NCI-H2029 treated with DMSO at 0.1 percent for 48 hours (cell line): ENCODE measurements at places on chromosomes 4 and X.

DNA sequence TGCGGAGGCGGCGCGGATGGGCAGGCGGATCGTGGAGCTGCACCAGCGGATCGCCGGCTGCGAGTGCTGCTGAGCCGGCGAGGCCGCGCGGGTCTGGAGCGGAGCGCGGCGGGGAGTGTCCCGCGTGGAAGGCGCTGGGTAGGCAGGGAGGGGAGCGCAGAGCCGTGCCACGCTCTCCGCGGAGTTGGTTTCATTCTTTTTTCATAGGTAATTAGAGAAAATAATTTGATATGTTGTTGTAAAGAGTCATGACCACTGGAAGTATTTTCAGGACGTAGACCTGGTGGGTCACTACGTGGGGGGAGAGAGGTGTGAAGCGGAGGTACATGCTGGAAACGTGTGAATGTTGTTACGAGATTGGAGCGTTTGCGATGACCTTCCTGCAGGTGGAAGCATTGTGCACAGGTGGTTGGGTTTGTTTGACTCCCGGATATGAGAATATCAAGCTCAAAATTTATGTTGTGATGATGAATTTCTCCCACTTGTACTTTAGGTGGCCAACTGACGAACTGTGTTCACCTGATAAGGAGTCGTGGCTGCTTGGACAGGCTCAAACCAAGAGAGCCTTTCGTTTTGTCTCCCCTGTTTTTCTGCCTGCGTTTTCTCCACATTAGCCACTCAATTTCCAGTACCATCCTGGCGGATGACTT, 19.1 kb upstream of the S100P start:
- no peak for DNase-seq

GRCh38 chrX:50877310-50877709, 33.2 kb upstream of the BMP15 start:
- DNase-seq = no peak

DNA sequence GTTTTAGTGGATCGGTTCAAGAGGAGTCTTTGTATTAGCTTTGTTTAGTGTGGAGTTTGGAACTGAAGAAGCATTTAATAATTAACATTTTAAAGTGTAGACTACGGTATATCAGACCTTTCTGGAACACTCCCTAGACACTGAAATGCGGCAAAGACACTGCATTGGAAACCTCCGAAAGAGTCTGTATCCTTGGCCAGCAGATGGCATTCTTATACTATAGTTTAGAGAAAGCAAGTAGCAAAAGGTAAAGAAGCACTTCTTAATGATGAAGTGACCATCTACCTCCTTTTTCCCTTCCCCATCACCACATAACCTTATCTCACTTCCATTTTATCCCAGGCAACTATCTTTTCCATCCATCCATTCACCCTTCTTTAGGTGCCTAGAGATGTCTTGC, 7.6 kb downstream of the FABP2 start:
- no peak for DNase-seq

- no peak for DNase-seq
Measured at GRCh38 chr4:114087596-114088230, 108.3 kb upstream of the ARSJ start.

GRCh38 chrX:155534800-155535199, 76.4 kb upstream of the F8A3 start:
- no peak for DNase-seq

DNA sequence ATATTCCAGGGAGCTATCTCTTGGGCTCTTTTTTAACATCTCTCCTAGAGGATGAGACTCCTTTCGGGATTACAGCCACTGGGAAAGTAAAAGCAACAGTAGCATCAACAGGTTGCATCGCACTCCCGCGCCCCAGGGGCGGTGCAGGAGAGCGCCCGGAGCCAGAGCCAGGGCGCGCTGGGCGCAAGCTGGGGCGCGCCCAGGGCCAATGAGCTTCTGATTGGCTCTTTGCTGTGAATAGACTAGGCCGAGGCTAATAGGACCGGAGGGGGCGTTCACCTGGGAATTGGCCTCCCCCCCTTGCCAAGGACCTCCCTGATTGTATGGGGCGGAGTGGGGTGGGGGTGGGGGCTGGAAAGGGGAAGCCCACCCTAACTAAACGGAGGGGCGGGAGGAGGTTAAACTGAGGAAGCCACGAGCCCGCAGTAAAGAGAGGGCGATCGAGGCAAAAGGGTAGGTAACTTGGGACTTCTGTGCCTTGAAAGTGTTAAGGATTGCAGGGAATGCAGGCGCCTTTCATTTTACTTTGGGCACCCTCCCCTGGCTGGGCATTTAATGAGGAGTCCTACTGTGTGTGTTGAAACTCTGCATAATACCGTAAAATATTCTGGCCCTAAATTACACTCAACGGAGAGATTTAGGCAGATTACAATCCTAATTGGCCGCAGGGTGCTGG, 1.1 kb upstream of the ATOH1 start:
- no peak for DNase-seq

DNA sequence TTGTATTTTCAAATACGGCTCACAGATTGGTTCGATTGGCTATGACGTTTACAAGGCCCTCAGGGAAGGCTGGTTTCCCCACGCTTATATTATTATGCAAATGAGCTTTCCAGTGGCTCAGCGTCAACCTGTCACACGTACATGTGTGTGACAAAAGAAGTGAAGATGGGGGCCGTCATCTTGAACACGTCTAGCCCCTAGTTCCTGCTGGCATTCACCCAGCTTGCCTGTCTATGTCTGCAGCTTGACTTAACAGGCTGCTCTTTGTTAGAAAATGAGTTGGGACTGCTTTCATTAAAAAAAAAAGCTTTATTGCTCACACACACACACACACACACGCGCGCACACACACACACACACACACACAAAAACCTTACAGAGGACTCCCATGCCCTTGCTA, 283.6 kb upstream of the CTSO start:
- no peak for DNase-seq

DNA sequence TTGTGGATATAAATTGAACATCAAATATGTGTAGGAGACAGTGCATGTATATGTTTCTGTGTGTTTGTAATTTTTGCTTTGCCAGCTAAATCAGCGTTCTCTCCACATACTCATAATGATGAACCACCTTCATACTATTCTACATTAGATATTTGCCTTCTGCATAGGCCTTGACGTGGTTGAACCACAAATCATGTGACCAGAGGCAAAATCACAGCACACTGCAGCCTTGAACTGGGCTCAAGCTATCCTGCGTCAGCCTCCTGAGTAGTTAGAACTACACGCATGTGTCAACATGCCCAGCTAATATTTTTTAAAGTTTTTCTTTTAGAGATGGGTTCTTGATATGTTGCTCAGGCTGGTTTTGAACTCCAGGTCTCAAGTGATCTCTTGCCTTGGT, 9.5 kb downstream of the UBQLN2 start:
- no peak for DNase-seq

DNA sequence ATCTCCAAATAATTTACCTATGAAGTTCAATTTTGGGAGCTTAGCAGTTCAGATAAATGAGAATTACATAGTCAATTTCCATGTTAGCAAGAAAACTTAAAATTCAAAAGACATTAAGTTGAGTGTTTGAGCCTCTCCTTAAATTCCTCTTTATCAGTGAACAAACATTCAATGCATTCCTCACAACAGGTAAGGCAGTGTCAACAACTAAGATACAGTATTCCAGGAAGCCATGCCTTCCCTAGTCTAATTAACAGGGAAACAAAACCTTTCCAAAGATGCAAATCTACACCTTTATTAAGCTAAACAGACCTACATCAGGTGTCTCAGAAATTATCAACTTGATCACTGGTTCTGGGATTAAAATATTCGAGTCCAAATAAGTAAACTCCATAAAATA, 3.7 kb downstream of the SH3RF1 start:
- DNase-seq = no peak

GRCh38 chr4:147864607-147865006, 132.7 kb downstream of the ARHGAP10 start:
- no peak for DNase-seq

DNA sequence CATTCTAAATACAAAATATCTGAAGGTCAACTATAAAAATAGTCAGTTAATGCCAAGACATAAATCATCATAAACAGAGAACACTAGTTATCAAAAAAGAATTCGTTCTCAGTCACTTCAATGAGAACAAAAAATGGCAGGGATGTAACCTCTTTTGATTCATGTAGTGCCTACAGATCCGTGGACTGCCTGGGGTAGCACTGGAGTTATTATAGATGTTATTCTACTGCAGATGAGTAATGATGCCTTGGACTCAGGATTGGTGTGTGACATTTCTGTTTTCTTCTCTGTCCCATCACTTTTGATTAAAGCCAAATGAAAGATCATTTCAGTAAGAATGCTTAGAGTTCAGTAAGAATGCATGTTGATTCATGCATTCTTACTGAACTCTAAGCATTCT, 440.4 kb downstream of the FAM133A start:
- no peak for DNase-seq

GRCh38 chr4:21882051-21882839, 66.3 kb downstream of the KCNIP4 start:
- no peak for DNase-seq

GRCh38 chr4:76733068-76733771, 164.7 kb downstream of the SOWAHB start:
- DNase-seq = no peak

- no peak for DNase-seq
Measured at GRCh38 chrX:38552721-38553120, 8.6 kb upstream of the TSPAN7 start.

- no peak for DNase-seq
Measured at GRCh38 chr4:118950224-118950623, 61.6 kb downstream of the SYNPO2 start.

GRCh38 chr4:8642651-8643321, 50.2 kb downstream of the CPZ start:
- no peak for DNase-seq

- no peak for DNase-seq
Measured at GRCh38 chr4:169770416-169770815, 12.7 kb upstream of the HPF1 start.

GRCh38 chr4:25635501-25635900, 20.1 kb upstream of the SLC34A2 start:
- DNase-seq = peak; percentile 32
